ENCODE measurements at places on chromosomes 3 and 15. TPM values are rescaled to one million over a fixed set of nuclear protein-coding genes. Genes with fewer than 3 reads are reported as not detected.

GRCh38 chr15:100224206-100225185 is 117.3 kb downstream of the ADAMTS17 start:
- no peak for DNase-seq
- no peak overlapping the region for H3K4me3 ChIP-seq
- no peaks in the 10 kb centered on the region for H3K36me3 ChIP-seq
- H3K4me1 ChIP-seq: peaks cover 10% of the 10 kb centered on the region
- no peak overlapping the region for H3K27ac ChIP-seq

DNA sequence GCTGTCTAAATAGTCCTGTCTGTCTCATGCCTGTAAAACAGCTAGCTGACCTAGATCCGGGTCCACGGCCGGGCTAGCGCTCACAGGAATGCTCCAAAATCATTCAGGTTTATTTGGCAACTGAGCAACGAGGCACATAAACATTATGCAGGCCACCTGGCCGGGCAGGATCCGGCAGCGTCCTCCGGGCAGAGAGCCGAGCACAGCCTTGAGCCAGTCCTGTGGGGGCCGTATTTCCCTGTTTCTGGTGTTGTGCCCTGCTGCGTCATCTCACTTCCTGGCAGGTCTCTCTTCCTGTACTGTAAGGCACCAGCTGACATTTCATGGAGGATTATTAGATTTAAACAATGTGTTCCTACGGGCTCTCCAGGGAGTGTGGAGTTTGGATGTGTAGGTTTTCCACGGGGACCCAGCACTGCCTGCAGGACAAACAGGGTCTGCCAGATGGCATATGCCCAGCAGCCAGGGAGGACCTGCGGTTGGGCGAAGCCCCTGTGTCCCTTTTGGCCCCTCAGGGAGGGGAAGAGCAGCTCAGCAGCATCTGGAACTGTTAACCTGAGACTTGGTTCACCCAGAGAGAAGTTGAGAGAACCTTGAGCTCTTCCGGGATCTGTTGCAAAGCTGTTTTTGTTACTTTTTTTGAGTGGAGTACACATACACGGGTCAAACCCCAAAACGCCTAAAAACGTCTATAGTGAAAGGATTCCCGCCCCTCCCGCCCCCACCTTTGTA is 16.6 kb upstream of the LRRK1 start:
- no peaks in the 10 kb centered on the region for H3K27me3 ChIP-seq
- H3K4me3 ChIP-seq: no peak overlapping the region
- H3K36me3 ChIP-seq: no peaks in the 10 kb centered on the region
- no peak overlapping the region for H3K27ac ChIP-seq
- DNase-seq: no peak

DNA sequence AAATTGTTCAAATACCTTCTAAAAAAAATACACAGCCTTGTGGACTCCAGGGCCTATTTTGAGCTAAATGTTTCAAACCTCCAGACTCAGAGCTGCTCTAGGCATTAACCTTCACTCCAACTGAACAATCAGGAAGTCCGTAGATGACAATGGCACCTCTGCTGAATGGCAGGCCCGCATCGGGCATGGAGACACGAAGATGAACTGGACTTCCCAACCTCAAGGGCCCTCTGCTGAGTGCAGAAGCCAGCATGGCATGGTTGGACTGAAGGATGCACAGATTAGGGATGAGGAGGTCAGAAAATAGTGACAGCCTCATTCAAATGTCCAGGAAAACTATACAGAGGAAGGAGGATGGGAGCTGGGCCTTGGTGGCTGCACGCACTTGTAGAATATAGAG is 2.2 kb downstream of the FAM174B start:
- no peak overlapping the region for H3K4me3 ChIP-seq
- peaks cover 11% of the 10 kb centered on the region for H3K27me3 ChIP-seq
- no peaks in the 10 kb centered on the region for H3K36me3 ChIP-seq
- no peak for DNase-seq
- H3K27ac ChIP-seq: no peak overlapping the region

DNA sequence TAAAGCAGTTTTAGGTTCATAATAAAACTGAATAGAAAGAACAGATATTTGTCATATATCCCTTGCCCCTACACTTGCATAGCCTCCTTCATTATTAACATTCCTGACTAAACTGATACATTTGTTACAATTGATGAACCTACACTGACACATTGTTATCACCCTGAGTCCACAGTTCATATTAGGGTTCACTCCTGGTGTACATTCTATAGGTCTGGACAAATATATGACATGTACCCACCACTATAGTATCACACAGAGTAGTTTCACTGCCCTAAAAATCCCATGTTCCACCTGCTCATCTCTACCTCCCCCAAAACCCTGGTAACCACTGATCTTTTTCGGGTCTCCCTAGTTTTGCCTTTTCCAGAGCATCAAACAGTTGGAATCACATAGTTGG is 13.8 kb downstream of the DCBLD2 start:
- DNase-seq: no peak
- H3K27ac ChIP-seq: no peak overlapping the region
- H3K4me3 ChIP-seq: no peak overlapping the region
- no peaks in the 10 kb centered on the region for H3K27me3 ChIP-seq

DNA sequence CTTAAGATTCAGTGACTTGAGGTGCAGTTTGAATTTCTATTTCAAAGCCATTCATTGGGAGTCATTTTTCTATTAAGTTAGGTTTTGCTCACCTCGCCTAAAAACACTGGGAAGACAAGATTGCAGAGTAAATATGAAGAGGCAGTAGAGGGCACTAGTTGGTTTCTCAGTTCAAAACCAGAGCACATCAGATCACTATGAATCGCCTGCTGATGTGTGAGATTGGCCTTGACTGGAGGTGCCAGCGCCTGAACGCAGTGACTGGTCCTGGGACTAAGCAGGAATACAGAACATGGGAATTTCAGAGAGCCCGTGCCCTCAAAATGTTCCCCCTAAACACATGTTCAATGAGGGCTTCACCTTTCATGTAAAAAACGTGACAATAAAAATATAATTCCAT is 229.0 kb downstream of the ITPR1 start:
- peaks cover 6% of the 10 kb centered on the region for H3K4me1 ChIP-seq
- DNase-seq: no peak
- no peak overlapping the region for H3K4me3 ChIP-seq
- peaks cover 2% of the 10 kb centered on the region for H3K36me3 ChIP-seq
- H3K27me3 ChIP-seq: no peaks in the 10 kb centered on the region

DNA sequence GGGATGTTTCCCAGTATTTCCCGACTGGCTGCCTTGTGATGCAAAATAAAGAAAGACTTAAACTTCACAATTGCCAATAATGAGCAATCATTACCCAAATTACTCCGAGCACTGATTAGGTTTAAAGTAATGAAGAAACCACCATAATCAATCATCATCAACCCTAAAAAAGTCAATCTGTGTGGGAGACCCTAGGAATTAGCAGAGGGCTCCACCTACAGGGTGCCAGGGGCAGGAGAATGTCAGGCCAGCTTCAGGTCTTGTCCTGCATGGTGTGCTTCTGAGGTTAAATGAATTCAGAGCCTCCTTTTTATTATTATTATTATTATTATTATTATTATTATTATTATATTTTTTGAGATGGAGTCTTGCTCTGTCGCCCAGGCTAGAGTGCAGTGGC is 478.0 kb upstream of the ARRDC4 start:
- H3K36me3 ChIP-seq: no peaks in the 10 kb centered on the region
- H3K4me3 ChIP-seq: no peak overlapping the region
- H3K4me1 ChIP-seq: no peaks in the 10 kb centered on the region
- DNase-seq: no peak
- H3K27ac ChIP-seq: no peak overlapping the region

DNA sequence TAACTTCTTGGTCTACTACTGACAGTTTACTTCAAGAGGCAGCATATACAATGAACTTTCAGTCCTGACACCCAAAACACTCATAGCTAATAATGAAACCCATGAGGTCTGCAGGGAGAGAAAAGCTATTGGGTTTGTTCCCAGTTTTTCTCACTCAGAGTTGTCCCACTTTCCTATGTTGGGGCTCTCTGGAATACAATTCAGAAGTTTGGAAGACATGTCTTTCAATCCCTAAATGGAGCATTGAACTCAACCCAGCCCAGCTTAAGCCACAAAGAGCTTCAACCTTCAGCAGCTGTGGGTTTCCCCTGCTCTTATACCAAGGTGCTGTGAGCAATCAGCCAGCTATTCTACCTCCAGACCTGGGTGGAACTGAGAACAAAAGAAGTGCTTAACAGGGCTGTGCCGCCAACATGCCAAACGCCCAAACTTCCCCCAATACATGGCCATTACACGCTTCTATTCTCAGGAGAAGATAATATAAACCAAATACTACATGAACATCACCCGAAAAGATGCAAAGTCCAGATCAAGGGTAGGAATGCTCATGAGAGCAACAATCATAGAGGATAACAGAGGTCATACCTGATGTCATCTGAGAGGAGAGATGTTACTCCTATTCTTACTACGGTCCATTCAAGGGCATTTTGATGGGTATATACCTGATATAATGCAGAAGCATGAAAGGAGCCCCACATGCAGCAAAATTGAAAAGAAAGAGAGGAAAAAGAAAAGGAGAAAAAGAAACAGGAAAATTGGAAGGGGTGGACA is 131.2 kb upstream of the TGFBR2 start:
- H3K36me3 ChIP-seq: no peaks in the 10 kb centered on the region
- no peaks in the 10 kb centered on the region for H3K27me3 ChIP-seq
- no peaks in the 10 kb centered on the region for H3K4me1 ChIP-seq
- DNase-seq: peak; percentile 56

- DNase-seq: no peak
- no peak overlapping the region for H3K27ac ChIP-seq
- H3K4me1 ChIP-seq: no peaks in the 10 kb centered on the region
- H3K36me3 ChIP-seq: no peaks in the 10 kb centered on the region
- no peaks in the 10 kb centered on the region for H3K27me3 ChIP-seq
- no peak overlapping the region for H3K4me3 ChIP-seq
Observed at GRCh38 chr15:83739629-83740028, 85.7 kb downstream of the ADAMTSL3 start.

DNA sequence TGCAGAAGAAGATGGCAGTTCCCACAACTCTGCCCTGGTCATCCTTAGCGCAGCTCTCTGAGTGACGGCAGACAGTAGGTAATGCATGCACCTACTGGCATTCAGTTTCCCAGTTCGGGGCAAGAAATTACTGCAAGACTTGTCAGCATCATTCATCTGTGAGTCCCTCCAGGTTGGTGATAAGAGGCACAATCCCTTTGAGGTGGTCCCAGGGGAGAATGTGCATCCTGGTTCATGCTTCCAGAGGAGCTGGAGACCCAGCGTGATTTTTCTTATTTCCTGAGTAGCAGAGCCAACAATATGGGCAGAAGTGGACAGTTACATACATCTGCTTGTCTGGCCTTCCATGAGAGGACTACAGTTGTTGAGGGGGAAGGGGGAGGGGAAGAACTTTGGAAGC is 235.9 kb upstream of the BHLHE40 start:
- H3K27me3 ChIP-seq: no peaks in the 10 kb centered on the region
- no peak overlapping the region for H3K4me3 ChIP-seq
- no peak overlapping the region for H3K27ac ChIP-seq
- H3K36me3 ChIP-seq: no peaks in the 10 kb centered on the region

DNA sequence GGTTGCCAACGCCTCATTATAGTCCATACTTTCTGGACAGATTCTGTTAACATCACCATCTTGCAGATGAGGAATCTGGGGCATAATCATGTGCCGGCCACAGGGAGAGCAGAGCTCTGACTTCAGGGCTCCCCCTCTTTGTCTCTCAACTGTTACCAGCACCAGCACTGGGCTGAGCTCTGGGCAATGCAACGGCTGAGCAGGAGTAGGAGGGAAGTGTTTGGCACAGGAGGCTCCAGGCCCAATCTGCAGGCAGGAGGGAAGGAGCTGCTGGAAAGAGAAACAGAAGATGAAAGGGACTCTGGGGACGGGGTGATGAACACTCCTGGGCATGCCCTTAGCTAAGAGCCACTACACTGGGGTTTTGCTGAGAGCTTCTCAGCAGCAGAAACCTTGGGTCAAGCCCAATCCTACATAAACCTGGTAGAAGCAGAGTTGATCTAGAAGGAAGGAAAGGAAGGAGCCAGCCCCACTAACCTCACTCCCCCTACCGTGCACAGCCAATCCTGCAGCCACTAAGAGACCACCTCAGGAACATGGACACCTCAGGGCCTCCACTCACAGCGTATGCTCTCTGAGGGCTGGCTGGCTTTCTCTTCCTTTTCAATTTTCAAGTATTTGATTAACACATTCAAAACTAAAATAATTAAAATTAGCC is 73.1 kb upstream of the SPATA12 start:
- H3K4me1 ChIP-seq: peaks cover 6% of the 10 kb centered on the region
- H3K27me3 ChIP-seq: peaks cover 2% of the 10 kb centered on the region
- H3K27ac ChIP-seq: no peak overlapping the region
- H3K4me3 ChIP-seq: no peak overlapping the region

DNA sequence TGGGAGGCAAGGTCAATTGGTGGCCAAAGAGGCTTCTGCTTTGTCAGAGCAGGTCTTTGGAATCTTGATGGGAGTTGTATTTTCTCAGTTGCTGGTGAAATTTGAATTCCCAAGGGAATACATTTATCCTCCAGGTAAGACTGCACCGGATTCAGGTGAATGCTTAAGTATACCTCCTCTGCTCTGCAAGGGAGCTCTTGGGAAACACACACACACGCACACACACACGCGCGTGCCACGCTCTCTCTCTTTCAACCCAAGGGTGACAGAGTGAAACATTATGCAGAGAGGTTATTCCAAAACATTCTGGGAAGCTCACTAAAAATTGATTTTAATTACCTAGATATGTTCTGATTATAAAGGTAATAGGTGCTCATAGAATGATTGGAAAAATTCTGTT is 33.7 kb downstream of the ST6GAL1 start:
- H3K27me3 ChIP-seq: no peaks in the 10 kb centered on the region
- no peak for DNase-seq
- no peak overlapping the region for H3K27ac ChIP-seq
- H3K4me1 ChIP-seq: peaks cover 34% of the 10 kb centered on the region
- peaks cover 43% of the 10 kb centered on the region for H3K36me3 ChIP-seq
- no peak overlapping the region for H3K4me3 ChIP-seq

- H3K27me3 ChIP-seq: no peaks in the 10 kb centered on the region
- peaks cover 14% of the 10 kb centered on the region for H3K4me1 ChIP-seq
- no peak overlapping the region for H3K27ac ChIP-seq
Observed at GRCh38 chr3:3201611-3202010, 22.1 kb upstream of the CRBN start.

DNA sequence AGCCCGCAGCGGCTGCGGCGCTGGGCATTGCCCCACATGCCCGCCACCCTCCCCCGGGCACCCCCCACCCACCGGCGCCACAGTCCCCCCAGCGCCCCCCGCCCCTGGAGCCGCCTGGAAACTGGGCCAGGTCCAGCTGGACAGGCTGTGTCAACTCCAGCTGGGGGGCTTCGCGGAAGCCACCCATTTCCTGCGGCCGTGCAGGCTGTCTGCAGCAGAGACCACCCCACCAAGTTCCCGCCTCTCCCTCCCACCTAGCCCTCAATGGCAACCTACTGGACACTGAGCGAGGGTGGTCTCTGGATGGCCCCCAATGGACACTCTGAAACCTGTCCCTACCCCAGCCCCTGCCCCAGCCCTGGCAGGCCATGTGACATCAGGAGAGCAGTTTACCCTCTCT is 62.8 kb upstream of the GATA2 start:
- H3K4me3 ChIP-seq: no peak overlapping the region
- H3K4me1 ChIP-seq: no peaks in the 10 kb centered on the region
- H3K27me3 ChIP-seq: peaks cover 10% of the 10 kb centered on the region
- H3K27ac ChIP-seq: no peak overlapping the region

Gene RSL24D1
- total RNA-seq: 102 TPM

Gene TRANK1
- 139 TPM for total RNA-seq

Gene TLR9
- 0.20 TPM for total RNA-seq

Gene PRSS50
- not detected for total RNA-seq
